ENCODE measurements at places on chromosomes 2 and 18.

- DNase-seq, result no peak
Observed at GRCh38 chr2:3664118-3664517, 6.1 kb downstream of the ALLC start.

DNA sequence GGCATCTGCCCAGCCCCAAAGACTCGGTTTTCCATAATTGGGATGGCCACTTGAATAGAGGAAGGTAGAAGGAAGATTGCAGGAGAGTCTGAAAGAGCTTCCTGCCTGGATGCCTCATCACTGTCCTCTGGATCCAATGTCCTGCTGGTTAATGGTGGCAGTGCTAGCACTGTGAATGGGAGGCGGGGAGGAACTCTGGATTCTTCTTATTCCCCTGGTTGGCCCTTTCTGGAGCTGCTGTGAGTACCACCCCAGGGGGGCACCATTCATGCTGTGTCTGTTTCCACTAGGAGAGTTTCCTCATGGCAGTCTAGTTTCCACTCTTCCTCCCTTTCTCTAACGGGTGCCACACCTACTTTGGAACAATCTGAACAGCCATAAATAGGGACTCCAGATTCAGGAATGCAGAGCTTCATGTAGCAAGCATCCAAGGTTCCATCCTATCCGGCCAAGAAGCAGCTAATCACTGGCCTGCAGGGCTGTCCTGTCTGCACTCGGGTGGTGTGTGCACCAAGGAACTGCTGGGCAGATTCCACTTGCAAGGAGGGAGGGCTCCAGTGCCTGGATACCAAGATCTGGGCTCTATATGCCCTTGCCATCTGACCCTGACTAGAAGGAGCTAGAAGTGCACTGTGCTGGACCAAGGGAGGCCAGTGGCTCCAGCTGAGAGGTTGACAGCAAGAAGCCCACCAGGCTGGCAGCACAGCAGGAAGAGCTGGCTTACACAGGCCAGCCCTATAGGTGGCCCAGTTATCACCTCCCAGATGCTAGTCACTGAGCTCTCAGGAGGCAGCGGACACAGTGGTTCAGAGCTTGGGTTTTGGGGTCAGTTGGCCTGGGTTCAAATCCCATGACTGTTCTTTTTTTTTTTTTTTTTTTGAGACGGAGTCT, 4.6 kb upstream of the ATOH8 start:
- DNase-seq, result no peak

DNA sequence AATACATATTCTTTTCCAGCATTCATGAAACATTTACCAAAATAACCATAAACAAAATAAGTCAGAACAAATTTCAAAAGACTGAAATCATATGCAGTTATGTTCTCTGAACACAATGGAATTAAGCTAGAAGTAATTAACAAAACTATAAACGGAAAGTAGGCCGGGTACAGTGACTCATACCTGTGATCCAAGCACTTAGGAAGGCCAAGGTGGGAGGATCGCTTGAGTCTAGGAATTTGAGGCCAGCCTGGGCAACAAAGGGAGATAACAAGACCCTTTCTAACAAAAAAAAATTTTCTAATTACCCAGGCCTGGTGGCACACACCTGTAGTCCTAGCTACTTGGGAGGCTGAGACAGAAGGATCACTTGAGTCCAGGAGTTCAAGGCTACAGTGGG, 14.9 kb downstream of the ATAD2B start:
- DNase-seq, result no peak

DNA sequence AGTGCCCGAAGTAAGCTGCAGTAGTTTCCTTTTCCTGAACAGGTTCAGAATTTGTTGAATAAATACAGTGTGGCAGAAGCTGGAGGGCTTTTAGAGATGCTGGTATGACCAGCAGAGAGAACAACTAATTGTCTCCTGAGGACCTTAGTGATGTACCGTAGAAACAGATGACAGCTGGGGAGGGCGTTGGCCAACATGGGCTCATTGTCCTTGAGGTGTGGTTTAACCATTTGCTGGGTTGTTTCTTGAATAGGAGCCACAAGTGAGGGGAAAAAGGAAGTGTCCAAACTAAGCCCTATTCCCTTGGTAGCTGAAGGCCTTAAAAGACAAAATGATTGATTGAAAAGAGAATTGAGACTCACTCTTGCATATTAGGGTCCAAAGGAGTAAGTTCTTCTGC, 11.7 kb upstream of the FAM228A start:
- DNase-seq, result no peak

DNA sequence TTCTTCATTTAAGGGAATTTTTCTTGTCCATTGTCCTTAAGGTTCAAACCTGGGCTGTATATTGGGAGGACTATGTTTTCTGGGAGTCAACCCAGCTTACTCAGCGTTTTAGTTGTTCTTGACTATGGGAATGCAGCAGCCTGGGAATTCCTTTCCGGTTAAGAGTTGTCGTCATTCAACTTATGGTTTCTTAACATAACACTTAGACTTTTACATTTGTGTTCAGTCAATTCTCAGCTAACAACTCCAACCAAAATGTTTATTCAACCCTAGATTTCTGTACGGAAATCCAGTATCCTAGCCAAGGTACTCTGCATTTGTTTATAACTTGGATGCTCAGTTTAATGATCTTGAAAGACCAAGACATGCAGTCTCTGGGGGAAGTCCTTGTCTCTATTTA, 960.9 kb downstream of the CBLN2 start:
- DNase-seq, result no peak

DNA sequence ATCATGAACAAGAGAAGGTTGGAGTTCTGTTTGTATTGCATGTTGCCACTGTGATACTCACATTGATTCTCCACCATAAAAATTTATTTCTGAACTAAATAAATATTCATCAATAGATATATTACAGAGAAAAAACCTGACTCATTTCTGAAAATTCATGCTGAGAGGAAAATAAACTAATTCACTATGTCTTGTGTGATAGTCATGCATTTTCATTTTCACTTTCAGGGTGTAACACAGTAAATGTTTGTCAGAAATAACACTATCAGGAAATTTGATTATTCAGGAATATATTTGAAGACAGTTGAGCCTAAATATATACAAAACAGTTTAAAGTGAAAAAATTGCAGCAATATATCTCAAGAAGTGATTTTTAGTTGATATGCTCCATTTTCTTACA, 335.2 kb downstream of the KCNJ3 start:
- DNase-seq, result no peak

- no peak for DNase-seq
Observed at GRCh38 chr2:226913641-226914040, 77.8 kb downstream of the RHBDD1 start.

DNA sequence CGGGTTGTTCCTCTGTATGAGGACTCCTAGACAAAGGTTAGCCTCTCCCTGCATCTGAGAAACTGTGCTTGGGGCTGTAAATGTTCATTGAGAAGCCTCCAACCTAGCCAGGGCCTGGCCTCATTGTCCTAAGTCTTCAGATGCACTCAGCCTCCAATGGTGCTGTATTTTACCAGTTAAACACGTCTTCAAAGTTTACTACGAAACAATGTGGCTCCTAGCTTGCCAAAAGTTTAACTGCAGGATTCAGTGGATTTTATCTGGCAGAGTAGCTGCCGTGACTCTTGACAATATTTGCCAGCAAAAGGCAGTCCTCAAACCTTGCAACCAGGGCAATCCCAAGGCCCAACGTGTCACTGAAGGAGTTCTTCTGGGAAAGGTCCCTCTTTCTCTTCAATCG, 1.1 kb downstream of the PID1 start:
- no peak for DNase-seq

- no peak for DNase-seq
Observed at GRCh38 chr2:95018861-95019550, 6.5 kb upstream of the MAL start.

DNA sequence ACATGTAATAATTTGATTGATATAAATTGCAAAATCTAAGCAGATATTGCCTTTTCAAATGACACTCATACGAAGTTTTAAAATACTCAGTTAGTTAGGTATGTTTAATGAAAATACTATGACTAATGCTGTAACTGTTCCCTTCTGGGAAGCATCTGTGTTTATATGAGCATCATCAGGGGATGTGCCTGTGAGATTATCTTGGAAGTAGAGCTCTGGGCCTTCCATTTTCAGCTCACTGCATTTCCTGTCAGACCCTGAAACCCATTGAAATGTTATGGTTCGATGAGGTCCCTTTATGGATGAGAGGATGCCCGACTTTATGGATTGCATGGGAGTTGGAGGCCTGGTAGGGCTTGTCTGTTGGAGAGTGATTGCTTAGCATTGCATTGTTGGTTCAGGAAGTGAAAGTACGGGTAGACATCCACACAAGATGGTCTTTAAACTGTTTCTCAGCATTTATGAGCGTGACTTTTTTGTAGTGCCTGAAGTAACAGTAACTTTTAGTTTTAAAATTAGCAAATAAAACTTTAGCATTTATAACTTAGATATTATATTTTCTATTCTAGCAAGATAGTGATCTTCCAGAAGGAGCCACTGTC, 28.7 kb downstream of the ELP2 start:
- DNase-seq, result no peak

DNA sequence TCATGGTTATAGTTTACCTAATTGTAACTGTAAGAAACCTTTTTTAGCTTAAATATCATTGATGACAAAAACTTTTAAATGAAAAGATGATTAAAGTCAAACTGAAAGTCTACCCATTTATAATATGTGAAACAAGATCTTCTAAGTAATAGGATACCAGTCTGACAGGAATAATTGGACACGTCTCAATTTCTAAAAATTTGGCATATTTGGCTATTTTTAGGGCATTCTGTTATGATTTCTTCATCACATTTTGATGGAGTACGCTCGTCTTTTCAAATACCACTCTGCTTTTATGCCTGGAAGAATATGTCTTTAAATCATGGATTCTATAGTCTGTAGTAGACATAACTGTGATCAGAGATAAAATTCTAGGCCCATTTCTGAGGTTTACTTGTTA, 1.3 kb downstream of the R3HDM1 start:
- DNase-seq, result no peak

GRCh38 chr18:60667016-60667415, 294.4 kb upstream of the MC4R start:
- DNase-seq, result no peak

- no peak for DNase-seq
Observed at GRCh38 chr2:9364373-9364772, 59.0 kb downstream of the ITGB1BP1 start.

GRCh38 chr2:118913131-118913802, 28.7 kb upstream of the MARCO start:
- no peak for DNase-seq

- no peak for DNase-seq
Observed at GRCh38 chr2:47271054-47272000, 116.2 kb upstream of the STPG4 start.

- no peak for DNase-seq
Observed at GRCh38 chr18:75264926-75265597, 54.5 kb downstream of the TSHZ1 start.

DNA sequence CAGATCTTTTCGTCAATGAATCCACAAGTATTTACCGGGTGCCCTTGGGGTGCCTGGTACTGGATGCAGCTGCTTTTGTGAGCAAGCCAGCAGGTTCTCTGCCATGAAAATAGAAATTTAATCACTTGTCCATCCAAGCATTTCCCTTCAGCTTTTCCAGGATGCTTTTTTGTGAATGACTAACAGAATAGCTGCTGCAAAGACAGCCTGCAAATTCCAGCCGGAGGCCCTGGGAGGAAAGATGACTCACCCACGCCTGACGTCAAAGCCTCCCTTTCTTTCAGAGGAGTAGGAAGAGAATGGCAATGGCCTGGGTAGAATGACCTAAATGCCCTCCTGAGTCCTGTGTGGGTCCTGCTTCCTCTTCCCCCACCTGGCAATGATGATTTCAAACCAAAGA, 111.9 kb downstream of the AP1S3 start:
- no peak for DNase-seq

- DNase-seq, result no peak
Observed at GRCh38 chr2:128311216-128311754, 7.4 kb downstream of the HS6ST1 start.

DNA sequence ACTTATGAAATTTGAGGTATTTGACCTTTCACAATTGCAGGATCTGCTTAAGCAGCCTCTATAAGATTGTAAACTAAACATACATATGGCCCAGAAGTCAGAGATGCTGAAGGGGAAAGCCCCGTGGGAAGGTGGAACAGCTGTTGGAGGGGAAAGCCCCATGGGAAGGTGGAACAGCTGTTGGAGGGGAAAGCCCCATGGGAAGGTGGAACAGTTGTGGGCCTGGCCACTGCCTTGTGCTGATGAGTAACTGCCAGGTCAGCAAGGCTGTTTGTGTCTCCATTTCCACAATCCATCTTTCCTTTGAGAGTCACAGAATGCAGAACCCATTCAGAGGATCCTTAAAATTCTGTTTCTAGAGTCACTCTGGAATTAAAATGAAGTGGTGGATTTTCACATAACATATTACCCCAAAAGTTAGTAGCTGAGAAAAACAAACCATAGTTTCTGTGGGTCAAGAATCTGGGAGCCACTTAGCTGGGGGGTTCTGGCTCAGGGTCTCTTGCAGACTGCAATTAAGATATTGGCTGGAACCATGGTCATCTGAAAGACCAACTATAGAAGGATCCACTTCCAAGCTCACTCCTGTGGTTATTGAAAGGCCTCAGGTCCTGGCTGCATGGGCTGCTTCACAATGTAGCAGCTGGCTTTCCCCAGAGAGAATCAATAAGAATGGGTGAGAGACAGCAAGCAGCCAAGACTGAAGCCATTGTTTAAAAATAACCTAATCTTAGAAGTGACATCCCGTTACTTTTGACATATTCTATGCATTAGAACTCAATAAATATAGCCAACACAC, 86.6 kb upstream of the CAVIN2 start:
- DNase-seq, result no peak

- DNase-seq, result no peak
Observed at GRCh38 chr2:133657591-133657990, 89.3 kb upstream of the NCKAP5 start.

GRCh38 chr2:145352484-145352883, 832.6 kb upstream of the ZEB2 start:
- no peak for DNase-seq

GRCh38 chr2:148887350-148888002, 12.4 kb downstream of the KIF5C start:
- DNase-seq, result no peak

GRCh38 chr2:66890166-66890742, 455.3 kb downstream of the MEIS1 start:
- DNase-seq, result no peak

GRCh38 chr18:62811674-62812073, 96.3 kb downstream of the PHLPP1 start:
- DNase-seq, result no peak

GRCh38 chr2:161709428-161709827, 85.2 kb downstream of the SLC4A10 start:
- DNase-seq, result no peak

GRCh38 chr18:79887181-79888000, 64.1 kb downstream of the SLC66A2 start:
- no peak for DNase-seq

- DNase-seq, result no peak
Observed at GRCh38 chr2:70418514-70418913, 116.6 kb upstream of the FAM136A start.

GRCh38 chr2:227772932-227773331, 27.2 kb downstream of the SCYGR8 start:
- DNase-seq, result no peak
